Caco-2 (cell line): ENCODE measurements at places on chromosomes 7 and 10.

DNA sequence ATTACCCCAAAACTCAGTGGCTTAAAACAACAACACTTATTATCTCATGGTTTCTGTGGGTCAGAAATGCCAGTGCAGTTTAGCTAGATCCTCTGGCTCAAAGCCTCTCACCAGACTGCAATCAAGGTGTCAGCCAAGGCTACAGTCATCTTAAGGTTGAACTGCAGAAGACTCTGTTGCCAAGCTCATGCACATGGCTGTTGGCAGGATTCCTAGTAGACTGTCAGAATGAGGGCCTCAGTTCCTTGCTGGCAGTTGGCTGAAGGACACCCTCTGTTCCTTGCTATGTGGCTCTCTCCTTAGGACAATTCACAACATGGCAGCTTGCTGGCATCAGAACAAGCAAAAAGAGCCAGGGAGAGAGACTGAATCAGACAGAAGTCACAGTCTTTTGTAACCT lies 34.7 kb downstream of the TOMM7 start:
- DNase-seq: no peak

DNA sequence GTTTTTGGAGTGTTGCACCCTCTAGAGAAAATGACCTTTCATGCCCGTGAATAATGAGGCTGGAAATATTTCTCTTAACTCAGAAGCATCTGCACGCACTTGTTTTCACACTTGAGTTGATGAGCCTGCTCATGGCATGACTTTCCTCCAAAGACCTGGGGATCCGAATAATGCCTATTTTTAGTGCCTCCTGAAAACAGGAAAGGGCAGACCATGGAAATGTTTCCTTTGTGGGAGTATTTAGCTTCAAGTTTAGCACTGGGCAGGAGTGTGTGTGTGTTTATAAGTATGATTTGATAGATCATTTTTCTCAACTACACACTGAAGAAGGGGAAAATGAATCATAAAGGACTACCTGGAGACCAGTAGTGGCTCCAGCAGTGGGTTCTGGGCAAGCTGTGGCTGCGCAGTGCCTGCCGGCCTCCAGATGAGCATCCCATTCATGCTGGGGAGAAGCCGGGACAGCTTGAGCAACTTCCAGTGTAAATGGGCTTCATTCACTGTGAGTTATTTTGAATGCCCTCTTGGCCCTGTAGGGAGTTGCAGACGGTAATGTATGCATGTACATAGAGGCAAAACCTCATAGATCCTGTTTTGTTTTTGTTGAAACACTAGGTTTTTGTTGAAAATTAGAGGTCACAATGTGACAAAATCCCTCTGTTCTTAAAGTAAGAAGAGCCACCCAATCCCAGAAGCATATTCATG lies 117.8 kb upstream of the INSYN2A start:
- no peak for DNase-seq

- DNase-seq: no peak
These were observed 138.1 kb upstream of the ITGB1 start for GRCh38 chr10:33095867-33096815.

DNA sequence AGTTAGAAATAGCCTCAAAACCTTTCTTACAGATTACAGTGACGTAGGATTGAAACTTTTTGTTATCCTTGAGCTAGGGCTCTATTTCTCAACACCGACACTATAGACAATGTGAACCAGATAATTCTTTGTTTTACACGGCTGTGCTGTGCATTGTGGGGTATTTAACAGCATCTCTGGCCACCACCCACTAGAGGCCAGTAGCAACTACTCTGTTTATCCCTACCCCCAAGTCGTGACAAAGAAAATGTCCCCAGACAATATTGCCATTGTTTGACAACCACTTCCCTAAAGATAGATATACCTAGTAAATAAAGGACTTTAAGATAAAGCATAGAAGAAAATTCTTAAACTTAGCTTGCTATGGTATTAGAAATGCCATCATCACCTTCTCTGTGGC lies 359.6 kb downstream of the ARL4A start:
- DNase-seq: no peak
